ENCODE measurements at places on chromosomes 7 and 10.
A peak's percentile ranks its signal among the peaks of the same experiment; 100 is the strongest.

DNA sequence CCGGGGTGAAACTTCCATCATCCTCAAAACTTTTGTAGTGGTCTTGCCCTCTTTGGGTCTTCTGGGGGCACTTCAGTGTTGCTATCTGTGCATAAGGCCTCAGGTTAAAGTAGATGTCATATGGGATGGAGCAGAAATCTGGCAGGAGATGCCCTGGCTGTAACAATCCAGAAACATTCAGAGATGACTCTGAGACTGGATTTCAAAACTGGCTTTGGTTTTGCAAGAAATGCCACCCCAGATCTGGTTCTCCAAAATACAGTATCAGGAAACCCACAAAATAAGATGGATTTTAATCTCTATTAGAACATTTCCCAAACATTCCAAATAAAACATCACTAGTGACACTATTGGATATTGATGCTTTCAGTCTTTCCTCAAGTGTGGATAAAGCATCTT lies 191.5 kb downstream of the REEP3 start:
- DNase-seq: no peak

DNA sequence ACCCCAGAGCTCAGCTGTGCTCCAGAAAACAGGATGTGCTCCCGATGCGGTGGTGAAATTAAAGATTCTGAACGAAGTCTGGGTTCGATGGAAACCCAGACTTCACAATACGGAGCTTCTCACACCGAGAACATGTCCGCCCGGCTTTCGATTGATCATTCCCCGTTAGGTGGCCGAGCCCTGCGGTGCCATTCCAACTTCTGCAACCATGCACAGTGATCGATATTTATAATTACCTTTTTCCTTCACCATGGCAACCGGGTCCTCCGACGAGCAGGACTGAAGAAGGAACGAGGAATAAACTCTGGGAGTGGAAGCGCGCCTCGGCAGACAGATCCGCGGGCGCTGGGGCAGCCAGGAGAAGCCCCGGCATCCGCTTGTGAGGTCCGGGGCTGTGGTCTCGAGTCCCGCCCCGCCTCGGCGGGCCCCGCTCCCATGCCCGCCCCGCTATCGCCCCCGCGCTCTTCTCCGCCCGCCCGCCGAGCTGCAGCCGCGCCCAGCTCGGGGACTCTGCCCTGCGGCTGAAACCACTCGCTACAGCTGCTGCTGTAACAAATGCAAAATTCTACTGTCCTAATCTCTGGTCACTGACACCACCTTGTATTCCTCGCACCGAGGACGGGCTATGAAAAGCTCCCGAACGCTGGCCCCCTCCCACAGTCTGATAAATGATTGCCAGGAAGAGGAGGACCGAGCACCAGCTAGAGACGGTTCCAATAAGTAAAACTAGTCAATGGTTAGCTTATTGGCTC lies 26.2 kb downstream of the ABLIM1 start:
- DNase-seq: peak; percentile 7

GRCh38 chr10:72542396-72542815 lies 83.5 kb downstream of the MICU1 start:
- DNase-seq: no peak

- no peak for DNase-seq
Observed at GRCh38 chr7:110311556-110311955, 779.4 kb upstream of the LRRN3 start.

DNA sequence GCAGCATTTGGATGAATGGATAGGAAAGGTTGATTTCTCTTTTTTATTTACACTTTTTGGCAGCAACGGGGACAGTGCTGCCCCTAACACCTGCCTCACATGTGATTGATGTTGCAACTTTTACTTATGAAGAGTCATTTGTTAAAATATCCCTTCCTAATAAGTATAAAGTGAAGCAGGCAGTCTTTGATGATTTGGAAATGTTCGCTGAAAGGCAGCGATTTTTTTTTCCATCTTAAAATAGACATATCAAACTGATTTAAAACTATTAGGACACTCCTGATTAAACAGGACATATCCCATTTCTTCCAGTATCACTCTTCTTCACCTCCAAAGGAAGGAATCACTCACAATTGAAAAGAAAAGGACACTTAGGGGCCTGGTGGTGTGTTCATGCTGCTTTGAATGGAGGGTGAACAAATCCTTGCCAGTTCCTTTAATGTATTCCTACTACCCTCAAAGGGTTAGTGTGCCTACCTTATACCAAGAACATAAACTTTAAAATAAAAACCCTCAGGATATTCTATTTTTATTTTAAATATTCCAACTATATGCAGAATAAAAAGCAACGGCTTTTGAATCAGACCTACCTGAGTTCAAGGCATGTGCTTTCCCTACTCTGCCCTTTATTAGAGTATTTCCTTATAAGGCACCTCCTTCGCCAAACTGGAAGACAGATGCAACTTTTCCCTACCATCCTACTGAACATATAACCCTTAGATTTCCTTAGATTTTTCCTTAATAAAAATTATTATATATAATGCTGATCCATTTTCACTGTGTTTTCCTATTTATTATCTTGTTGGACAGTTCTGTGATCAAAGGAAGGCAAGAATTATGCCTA lies 1.1 kb downstream of the ADK start:
- DNase-seq: no peak

DNA sequence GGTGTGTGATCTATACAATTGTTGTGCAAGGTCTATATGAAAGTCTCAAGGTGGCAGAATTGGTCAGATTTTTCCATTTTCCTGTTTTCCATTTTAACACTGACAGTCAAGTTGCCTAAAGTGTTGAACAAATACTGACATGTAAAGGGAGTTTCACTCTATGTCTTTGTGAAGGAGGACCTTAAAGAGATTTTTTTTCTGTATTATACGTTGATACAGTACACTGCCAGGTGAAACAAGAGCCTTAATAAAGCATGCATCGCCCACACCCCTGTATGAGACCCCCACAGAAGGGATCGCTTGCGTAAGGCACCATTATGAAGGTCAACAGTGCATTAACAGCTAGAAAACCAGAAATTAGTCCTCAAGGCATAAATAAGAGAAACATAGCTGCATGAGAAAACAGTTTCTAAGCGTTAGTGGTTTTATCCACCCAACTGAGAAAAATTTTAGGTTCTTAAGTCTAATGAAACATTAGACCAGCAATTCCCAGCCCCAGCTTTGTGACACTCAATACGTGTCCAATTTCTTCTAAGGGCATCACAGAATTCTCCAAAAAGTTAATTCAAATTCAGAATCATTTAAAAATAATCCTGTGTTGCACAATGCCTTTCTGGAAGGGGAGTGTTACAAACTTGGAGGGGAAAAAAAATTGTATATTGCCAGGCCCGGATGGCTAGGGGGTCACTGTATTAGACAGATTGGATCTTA lies 6.9 kb downstream of the KLF6 start:
- DNase-seq: no peak

- DNase-seq: no peak
Observed at GRCh38 chr10:62046522-62047227, 145.2 kb downstream of the ARID5B start.

DNA sequence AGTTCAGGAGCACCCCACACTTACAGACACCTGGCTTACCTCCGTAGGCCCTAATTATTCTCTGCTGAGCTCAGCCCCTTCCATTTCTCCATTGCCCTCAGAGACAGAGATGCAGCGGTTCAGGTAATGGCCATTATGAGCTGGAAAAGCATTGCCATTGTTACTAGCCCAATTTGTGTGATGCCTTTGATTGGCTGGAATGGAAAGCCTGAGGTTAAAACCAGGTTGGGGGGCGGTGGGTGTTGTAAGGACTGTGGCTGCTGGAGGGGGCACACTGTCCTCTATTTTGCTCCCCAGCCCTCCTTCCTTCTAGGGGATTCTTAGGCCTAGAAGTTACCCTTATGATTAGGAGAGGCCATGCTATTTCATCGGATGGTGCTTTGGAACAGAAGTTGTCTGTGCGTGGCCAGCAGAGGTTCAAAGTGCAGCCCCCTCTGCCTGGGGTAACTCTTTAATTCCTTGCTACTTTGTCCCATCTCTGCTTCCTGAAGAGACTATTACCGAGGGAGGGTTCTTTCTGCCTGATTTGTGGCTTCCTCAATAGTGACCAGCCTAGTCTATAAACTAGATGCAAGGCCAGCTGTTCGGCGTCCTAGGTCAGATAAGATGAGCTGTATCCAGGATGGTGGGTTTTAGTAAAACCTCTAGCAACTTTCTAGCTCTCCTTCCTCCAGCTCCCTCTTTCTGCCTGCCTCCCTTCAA lies 14.2 kb upstream of the ACSL5 start:
- DNase-seq: no peak

DNA sequence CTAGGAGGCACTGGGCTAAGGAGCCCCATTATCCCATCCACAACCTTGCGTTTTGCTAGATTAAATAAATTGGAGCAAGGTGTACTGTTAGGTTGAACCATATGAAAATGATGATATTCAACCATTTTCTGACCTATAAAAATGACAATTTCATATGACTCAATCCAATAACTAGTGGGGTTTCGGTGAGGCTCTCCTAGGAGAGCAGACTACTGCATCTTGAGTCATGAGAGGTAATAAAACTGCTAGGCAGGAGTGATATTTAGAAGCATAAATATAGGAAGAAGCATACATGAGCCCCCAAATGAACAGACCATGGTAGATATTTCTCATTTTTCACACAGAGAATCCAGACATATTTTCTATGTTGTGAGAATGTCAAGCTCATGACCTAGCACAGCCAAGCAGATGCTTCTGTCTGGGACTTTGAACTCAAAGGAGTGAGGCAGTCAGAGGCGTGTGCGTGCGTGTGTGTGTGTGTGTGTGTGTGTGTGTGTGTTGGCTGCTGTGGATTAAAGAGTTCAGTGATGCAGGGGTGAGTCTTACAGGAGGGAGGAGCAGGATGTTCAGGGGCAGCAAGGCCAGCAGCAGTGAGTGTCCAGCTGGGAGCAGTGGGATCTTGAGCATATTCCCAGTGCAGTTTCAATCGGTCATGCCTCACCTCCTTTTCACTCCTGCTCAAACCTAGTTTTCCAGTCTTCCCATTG lies 17.8 kb upstream of the WDR11 start:
- DNase-seq: no peak

- no peak for DNase-seq
Observed at GRCh38 chr7:129784783-129785684, 167.7 kb downstream of the UBE2H start.

DNA sequence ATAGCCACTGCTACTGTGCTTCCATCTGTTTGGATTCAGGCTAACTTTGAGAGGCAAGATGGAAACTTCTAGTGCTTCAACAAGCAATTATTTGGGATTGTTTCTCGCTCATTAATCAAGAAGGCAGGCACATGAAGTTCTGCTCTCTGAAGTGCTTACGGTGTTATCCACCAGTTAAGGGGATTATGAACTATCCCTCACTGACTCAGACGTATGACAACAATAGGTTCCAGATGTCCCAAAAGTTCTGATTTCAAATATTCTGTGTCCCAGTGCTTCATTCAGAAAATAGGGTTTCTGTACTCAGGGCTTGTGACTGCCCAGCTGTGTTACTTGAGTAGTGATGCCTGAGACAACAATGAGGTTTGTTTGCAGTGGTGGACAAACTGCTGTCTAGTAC lies 81.0 kb downstream of the HACD1 start:
- no peak for DNase-seq

DNA sequence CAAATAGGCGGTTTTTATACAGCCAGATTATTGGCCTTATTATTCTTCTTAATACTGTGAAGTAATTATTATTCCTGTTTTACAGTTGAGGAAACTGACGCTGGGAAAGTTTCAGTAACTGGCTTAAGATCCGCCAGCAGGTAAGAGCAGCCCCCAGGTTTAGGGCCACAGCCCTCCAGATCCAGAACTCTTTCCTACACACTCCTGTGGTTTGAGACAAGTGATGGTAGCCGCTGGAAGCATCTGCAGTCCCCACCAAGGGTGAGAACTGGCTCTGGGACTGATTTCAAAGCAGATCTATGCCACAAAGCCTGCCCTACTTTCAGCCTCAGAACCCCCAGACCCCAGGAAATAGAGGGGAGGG lies 3.0 kb upstream of the UNC5B start:
- DNase-seq: no peak

DNA sequence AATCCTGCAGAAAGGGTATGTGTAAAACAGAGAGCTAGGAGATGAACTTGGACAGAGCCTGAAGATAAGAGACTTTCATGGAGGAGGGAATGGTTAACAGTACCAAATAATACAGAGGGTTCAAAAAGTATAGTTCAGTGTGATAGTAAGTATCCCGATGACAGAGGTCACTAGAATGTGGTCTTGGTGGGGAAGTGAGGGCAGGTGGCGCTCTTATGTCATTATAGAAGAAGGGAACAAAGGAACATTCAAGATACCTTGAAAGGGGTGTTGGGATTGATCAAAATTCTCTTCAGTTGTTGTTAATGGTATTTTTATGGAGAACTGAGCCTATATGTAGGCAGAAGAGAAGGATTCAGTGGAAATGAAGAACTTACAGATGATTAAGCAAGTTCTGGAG lies 312.5 kb downstream of the SUGCT start:
- no peak for DNase-seq

DNA sequence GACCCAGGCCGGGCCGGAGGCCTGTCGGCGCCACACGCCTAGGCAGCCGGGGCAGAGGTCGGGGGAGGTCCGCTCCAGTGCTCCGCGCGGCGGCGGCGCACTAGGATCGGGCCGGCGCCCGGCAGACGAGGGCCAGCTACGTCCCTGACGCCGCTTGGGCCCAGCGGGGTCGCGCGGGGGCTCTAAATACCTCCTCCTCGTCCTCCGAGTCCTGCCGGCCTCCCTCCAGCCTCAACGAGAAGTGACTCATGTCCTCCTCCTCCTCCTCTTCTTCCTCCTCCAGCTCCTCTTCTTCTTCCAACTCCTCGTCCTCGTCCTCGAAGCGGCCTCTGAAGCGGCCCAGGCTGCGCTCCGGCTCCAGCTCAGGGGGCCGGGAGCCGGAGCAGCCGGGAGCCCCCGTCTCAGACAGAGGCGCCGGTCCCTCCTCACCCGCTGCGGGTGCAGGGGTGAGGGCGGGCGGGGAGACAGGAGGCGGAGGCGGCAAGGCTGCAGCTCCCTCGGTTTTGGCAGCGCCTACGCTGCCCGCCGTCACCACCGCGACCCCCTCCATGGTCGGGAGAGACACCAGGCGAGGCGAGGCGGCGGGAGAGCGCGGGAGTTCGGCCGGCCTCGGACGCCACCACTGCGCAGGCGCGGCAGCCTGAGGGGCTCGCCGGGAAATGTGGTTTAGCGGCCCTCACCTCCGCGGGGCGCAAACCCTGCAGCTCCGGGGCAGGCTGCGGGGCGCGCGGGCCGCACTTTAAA lies at the start of gene PCGF6:
TSS of gene PCGF6 (minus strand) at position 624 of the 744 bp plus-strand sequence. CDS start at position 550, 74 bp downstream.
- peak; percentile 76 for DNase-seq
